ENCODE measurements at places on chromosomes 13 and 19.

GRCh38 chr19:1076951-1077350, 10.0 kb downstream of the ARHGAP45 start:
- peak; percentile 76 for DNase-seq

DNA sequence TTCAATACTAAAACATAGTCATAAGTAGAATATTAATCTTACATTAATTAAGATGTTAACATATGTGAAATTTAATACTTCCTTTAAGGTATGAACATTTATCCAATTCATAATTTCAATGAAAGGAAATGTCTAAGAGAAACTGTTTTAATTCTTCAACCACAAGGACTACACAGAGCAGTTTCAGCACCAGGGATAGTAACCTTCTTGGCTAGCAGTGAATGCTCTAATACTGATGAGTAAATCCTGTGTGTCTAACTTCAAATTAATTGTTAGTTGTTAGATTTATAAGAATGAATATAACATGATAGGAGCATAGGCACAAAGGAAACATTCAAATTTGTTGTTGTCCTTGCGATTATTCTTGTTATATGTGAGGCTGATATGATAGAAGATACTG, 15.6 kb upstream of the NBEA start:
- no peak for DNase-seq

DNA sequence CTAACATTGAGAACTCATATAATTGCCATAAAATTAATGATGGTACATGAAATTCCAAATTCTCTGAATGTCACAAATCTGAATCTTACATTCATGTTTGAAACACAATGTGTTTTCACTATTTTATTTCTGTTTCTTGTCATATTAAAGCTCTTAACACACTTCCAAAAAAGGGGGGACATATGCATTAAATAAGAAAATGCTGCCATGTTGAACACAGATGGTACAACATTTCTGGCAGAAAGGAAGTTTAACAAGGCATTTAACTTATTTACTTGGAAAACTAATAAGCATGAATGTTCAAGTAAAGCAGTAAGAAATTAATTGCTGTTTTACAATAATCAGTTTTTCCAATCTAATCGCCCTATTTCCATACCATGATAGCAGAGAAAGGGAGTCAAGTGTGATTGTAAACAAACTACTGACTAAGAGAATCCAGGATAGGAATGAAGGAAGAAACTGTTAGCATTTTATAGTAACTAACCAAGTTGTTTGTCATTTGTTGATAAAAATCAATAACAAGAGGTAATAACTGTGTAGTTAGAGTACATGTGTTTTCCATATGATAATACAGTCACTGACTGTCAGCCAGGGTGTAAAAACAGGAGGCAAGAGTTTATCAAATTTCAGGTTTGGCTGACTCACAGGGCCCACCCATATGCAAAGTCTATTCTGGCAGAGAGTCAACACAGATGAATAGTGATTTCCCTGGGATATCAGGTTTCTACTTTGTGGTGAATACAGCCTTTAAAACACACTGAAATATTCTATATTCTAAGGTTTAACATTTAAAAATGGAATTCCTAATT, 5.7 kb upstream of the FOXO1 start:
- DNase-seq: no peak

GRCh38 chr19:9009935-9010651, at the start of gene MUC16:
Gene MUC16 (minus strand): TSS chr19:9010409.
- DNase-seq: no peak

DNA sequence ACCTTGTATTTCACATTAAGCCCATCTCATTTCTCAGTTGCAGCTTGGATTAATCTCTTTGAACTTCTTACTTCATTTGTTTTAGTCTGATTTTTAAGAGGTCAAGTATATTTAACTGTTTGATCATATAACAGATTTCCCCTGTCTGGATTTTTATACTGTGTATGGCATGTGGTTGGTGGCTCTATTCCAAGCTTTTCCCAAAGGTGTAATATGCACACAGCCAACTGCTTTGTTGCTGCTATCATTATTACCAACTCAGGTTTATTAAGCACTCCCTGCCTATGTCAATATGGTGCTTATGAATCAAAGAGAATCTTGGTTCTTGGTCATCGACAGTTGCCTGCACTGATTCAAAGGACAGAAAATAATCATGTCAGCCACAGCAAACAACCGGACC, 92.6 kb downstream of the RAP2A start:
- DNase-seq: no peak

GRCh38 chr13:42356184-42356575, 84.2 kb downstream of the AKAP11 start:
- no peak for DNase-seq

GRCh38 chr19:40613690-40614621, 12.8 kb downstream of the LTBP4 start:
- DNase-seq: peak; percentile 70

- no peak for DNase-seq
These were observed 40.5 kb upstream of the CNMD start for GRCh38 chr13:52780092-52780491.

- no peak for DNase-seq
These were observed 427 bp downstream of the ZNF160 start for GRCh38 chr19:53102756-53103233.

GRCh38 chr13:53778937-53779336, 750.3 kb downstream of the OLFM4 start:
- DNase-seq: no peak

GRCh38 chr19:42409477-42409876, 17.7 kb downstream of the LIPE start:
- DNase-seq: no peak

- DNase-seq: no peak
These were observed 1037.0 kb upstream of the SPRY2 start for GRCh38 chr13:81377921-81378320.

DNA sequence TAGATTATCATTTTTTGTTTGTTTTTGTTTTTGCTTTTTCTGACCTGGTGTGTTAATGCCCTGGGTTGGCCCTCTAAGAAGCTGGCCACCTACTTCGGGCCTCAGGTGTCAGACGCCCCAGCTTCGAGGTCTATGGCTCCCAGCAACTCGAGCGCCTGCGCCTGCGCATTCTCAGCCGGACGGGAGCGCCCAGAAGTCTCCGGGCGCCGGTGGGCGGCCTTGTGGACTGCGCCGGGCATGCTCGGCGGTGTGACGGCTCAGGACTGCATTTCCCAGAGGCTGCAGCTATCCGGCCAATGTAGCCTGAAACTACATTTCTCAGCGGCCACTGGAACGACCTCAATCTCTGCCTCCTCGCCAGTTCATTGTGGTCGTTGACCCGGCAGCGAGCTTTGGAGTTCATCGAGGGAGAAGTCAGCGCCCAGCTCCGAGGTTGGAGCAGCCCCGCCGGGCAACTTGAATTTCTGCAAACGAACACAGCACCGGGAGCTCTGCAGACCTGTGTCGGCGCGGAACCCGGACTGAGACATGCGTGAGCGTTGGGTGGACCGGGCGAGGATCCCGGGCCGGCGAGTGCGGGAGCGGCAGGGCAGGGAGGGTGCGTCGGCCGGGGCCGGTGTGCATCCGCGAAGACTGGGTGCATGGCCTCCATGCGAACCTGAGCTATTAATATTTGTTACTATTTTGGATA, at the start of gene ZNF30:
Gene ZNF30 (plus strand): TSS at position 219 of the 691 bp plus-strand sequence. CDS start 3,045 bp downstream, outside the sequence.
- peak; percentile 59 for DNase-seq

DNA sequence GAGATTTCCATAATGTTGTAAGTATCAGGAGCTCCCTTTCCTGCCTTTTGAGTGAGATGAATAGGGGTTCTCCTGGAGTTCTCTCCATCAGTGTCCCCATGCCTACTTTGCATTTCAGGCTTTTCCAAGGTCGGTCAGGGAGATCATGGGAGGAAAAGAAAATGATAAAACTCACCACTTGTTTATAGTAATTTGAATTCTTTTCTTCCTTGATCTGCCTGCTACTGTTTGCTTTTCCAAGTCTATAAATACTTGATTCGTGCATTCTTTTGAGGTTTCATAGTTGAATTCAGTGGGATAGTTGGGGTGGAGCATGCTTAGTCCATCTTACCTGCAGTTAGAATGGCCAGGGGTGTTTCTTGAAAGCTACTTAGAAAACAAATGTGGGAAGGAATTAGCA, 51.5 kb downstream of the PCCA start:
- no peak for DNase-seq

DNA sequence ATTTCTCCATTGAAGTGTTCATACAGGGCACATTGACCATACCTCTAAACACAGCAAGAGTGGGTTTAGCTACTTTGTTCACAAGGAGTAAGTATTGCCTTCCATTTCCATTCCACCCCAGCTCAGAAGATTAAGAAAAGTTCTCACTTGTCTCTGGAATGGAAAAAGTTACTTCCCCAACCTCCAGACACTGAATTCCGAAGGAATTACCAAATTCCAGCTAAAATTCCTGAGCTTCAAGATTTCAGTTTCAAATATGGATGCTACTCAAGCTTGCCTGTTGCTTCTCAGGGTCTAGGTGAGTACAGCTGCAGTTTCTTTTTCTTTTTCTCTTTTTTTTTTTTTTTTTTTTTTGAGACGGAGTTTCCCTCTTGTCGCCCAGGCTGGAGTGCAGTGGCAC, 33.6 kb downstream of the TEX26 start:
- DNase-seq: no peak

DNA sequence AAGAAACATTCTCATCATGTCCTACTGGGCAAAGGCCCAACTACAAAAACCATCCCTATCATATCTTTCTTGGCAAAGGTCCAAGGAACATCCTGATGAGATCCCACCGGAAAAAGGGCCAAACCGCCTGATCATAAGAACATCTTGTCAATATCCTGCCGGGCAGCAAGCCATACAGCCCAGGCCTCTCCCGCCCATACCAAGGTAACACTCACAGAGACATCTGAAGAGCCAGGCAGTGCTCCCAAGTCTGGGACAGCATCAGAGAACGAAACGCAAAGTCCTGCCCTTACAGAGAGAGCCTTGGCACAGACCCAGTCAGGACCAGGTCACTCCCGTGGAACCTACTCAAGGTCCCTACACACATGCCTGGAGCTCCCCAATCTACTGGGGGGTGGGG, 18.5 kb upstream of the ZNF331 start:
- no peak for DNase-seq

GRCh38 chr19:50039968-50040367, 14.2 kb downstream of the ZNF473 start:
- DNase-seq: no peak

DNA sequence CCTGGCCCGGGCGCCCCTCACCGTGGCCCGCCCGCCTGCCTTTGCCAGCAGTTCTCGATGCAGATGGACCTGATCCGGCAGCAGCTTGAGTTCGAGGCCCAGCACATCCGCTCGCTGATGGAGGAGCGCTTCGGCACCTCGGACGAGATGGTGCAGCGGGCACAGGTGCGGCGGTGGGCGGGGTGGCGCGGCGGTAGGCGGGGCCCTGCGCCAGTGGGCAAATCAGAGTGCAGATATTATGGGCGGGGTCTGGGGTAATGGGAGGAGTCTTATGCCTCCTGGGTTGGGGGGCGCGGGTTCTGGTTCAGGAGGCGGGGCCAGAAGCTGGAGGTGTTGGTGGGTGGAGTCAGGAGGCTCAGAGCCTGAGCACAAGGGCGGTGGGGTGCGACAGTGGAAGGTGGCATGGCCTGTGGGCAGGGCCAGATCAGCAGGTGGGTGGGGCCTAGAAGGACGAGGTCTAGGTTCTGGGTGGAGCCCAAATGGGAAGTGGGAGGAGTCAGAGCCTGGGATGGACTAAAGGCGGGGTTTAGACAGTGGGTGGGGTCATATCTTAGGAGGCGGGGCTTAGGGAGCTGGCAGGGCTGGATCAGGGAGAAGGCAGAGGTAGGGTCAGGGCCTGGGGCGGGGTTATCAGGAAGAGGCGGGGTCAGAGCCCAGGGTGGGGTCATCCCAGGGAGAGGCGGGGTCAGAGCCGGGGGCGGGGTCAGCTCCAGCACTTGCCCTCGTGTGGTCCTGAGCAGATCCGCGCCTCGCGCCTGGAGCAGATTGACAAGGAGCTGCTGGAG, 5.6 kb downstream of the APC2 start:
- no peak for DNase-seq

DNA sequence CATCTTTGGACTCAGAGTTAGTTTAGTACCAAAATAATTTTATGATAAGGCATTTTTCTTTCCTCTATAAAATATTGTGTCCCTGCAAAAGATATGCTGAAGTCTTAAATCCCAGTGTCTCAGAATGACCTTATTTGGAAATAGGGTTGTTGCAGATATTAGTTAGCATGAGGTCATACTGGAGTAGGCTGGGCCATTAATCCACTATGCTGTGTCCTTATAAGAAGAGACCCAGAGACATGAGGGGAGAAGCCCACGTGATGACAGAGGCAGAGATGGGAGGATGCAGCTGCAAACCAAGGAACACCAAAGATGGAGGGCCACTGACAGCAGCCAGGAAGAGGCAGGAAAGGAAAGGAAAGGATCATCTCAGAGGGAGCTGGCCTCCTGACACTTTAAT, 6.4 kb downstream of the POGLUT2 start:
- no peak for DNase-seq

DNA sequence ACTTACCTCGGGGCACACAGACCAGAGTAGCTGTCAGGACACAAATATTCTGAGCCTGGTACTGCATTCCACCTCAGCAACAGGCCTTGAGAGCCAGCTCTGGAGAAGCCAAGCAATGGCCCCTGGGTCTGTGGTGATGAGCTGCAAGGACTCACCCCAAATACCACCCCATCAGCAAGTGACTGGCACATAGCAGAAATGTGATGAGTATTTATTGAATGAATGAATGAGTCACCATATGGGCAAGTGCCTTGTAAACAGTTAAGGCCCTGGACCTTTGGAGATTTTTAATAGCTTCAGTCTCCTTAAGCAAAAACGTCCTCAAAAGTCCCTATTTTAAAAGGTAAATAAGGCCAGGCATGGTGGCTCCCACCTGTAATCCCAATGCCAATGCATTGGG, 18.2 kb downstream of the GSX1 start:
- DNase-seq: no peak

GRCh38 chr13:31192306-31192705, 7.5 kb upstream of the B3GLCT start:
- no peak for DNase-seq

GRCh38 chr19:10091895-10092641, 6.0 kb downstream of the SHFL start:
- no peak for DNase-seq

GRCh38 chr13:51638216-51638871, 54.1 kb downstream of the WDFY2 start:
- DNase-seq: no peak

DNA sequence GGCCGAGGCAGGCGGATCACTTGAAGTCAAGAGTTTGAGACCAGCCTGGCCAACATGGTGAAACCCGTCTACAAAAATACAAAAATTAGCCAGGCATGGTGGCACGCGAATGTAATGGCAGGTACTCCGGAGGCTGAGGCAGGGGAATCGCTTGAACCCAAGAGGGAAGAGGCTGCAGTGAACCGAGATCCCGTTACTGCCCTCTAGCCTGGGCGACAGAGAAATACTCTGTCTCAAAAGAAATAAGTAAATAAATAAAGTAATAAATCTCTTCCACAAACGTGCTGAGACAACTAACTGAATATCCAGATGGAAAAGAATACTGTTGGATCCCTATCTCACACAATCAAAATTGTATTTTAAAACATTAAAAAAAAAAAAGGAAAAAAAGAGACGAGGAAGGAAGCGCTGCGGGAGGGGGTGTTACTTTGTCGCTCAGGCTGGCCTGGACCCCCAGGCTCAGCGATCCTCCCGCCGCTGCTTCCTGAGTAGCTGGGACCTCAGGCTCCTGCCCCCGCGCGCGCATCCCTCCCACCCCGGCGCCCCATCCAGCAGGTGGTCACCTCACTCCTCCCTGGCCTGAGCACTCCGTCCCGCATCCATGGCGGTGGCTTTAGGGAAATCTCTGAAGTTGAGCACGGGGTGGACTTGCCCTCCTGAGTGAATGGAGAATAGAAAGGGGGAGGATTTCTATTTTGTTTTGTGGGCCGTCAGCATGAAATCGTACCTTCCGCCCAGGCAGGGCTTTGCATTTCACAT, 628 bp upstream of the ZNF813 start:
- DNase-seq: no peak

Data from stimulated activated CD8-positive, alpha-beta memory T cell treated with anti-CD3 and anti-CD28 coated beads, Interleukin-4, amount 100 ng/mL, for 4 hours (primary cell).